ENCODE measurements at places on chromosomes 3 and 15.
A peak's percentile ranks its signal among the peaks of the same experiment; 100 is the strongest.

GRCh38 chr3:147538034-147538433 lies 128.9 kb downstream of the ZIC1 start:
- no peak for DNase-seq

- no peak for DNase-seq
Observed at GRCh38 chr3:62057339-62058047, 315.9 kb downstream of the FEZF2 start.

GRCh38 chr3:156413293-156413892 lies 141.5 kb downstream of the SSR3 start:
- DNase-seq: no peak

DNA sequence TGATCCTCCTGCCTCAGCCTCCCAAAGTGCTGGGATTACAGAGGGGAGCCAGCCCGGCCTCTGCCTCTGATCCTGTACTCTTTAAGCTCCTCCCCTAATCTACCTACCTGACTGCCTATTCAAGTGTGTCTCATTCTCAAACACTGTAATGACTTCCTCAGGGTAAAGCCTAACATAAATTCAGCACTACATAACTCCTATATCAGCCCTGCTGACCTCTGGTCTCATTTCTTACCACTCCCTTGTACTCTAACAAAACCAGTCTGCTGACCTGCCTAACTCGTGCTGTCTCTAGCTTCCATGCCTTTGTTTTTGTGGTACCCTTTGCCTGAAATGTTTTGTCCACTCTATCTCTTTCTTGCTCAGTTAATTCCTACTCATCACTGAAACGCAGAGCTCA lies 172.1 kb upstream of the IL12A start:
- DNase-seq: no peak

- DNase-seq: no peak
Observed at GRCh38 chr3:180762866-180763265, 83.6 kb upstream of the CCDC39 start.

DNA sequence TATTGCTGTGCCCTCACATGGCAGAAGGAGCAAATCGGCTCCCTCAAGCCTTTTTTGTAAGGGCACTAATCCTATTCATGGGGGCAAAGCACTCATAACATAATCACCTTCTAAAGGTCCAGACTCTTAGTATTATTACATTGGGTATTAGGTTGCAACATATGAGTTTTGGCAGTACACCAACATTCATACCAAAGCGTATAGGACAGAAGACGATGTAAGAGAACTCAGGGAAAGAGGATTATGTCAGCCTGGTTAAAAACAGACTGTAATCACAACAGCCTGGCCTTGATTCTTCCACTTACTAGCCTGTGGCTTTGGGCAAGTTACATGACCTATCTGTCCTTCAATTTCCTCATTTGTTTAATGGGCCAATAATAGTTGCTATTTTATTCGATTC lies 828.5 kb upstream of the NECTIN3 start:
- DNase-seq: no peak

DNA sequence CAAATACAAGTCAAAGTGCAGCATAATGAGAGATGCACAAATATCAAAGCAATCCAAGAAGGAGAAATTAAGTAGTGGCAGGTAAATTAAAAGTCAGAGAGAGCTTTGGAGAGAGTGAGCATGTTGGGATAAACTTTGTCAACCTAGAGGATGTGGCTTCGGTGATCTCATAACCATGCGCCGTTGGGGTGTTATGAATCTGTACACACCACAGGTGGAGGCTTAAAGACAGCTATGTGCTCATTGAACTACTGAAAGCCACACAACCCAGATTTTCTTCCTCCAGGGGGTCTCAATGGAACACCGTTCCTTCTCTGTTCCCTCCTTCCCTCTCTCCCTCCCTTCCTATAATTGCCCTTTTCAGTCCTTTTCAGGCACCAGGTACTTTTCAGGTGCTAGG lies 52.0 kb downstream of the SUCNR1 start:
- no peak for DNase-seq

GRCh38 chr15:99764522-99764921 lies 31.3 kb upstream of the LYSMD4 start:
- DNase-seq: no peak

DNA sequence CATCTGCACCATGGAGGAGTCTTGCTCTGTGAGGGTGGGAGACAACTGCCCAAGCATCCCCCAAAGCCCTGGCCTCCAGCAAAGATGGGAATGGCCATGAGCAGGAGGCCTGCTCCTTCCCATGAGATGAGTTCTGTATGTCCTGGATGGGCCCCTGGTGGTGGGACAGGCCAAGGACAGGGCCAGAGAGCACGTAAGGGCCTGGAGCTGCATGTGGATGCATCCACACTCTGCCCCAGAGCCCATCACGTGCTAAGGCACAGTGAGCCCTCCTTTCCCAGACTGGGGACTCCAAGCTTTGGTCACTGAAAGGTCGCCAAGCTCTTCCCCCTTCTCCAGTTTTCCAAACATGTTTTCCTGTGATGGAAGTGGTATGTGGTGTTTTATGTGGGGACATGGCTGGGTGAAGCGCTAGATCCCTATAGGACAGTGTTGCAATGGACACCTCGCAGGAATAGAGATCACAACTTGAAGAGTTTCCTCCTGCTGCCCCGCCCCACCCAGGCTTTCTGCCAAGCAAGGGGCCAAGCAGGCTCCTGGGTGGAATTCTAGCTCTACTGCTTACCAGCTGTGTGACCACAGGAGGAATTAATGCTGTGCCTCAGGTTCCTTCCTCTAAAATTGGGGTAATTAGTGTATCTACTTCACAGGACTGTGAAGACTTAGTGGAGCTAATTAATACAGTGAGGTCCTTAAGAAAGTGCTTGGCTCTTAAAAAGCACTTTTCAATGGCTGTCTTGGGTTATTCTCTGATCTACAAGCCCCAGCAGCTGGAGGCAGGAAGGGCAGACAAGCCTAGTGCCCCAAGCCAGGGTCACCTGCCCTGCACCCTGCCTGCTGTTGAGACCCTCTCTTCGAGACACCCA lies 106.4 kb upstream of the RPL32 start:
- no peak for DNase-seq

DNA sequence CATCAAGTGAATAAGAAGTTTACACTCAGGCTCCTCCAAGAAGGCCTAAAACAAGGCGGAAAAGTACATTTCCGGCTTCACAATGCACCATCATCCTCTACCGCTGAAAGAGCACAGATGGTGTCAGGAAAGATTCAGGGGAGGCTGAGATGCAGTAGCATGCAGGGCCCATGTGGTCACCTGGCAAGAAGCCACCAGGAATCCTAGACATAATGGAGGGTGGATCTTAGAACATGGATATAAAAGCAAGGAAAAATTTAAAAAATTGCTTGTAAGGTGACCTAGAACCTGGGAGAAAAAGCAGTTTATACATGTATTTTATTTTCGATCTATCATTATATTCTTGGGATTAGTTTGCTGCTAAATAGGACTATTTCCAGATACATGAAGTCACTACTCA lies 21.9 kb upstream of the OTOL1 start:
- no peak for DNase-seq

DNA sequence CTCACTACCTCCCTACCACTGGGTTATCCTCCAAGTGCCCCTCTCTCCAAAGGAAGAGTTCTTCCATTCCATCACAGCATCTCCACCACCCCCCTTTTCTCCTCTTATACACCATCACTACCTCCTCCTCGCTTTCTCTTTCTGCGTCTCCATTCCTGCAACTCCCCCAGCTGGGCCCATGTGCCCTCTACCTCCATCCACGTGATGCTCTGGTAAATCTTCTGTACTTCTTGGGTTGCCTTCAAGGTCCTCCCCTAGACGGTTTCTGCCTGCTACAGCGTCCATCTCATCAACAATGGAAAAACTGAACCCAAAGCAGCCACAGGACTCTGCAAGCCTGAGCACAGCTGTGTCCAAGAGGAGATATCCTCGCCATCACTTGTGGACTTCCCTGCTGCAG lies 129.5 kb upstream of the SLCO3A1 start:
- no peak for DNase-seq

DNA sequence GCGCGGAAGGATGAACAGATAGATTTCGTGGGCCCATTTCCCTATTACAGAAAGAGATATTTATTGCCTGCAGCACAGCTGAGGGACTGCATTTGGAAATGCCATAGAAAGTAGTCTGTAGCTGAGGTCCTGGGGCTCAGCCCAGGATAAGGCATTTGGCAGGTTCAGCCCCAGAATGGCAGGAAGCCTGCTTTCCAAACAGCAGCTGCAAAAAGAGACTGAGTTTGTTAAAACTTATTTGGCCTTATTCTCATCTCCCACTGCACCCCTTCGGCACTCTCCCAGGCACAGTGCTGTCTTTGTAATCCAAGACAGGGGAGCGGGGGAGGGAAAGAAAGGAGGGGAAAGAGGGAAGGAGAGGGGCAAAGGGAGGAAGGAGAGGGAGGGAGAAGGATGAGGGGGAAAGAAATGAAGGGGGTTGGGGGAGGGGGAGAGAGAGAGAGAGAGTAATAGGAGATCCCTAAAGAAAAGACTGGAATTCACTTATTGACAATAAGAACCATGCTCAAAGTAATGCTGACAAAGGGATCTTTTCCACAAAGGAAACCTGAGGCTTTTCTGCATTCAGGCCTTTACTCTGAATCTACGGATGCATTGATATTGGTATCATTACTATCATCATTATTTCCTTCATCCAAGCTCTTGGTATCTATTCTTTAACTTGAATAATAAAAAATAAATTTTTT lies 94.0 kb upstream of the LRRN1 start:
- DNase-seq: no peak

- DNase-seq: no peak
Observed at GRCh38 chr15:85742186-85742821, 52.4 kb downstream of the KLHL25 start.

- DNase-seq: no peak
Observed at GRCh38 chr15:49238342-49238741, 68.3 kb downstream of the GALK2 start.

- no peak for DNase-seq
Observed at GRCh38 chr15:40097968-40098476, 10.7 kb downstream of the BMF start.

DNA sequence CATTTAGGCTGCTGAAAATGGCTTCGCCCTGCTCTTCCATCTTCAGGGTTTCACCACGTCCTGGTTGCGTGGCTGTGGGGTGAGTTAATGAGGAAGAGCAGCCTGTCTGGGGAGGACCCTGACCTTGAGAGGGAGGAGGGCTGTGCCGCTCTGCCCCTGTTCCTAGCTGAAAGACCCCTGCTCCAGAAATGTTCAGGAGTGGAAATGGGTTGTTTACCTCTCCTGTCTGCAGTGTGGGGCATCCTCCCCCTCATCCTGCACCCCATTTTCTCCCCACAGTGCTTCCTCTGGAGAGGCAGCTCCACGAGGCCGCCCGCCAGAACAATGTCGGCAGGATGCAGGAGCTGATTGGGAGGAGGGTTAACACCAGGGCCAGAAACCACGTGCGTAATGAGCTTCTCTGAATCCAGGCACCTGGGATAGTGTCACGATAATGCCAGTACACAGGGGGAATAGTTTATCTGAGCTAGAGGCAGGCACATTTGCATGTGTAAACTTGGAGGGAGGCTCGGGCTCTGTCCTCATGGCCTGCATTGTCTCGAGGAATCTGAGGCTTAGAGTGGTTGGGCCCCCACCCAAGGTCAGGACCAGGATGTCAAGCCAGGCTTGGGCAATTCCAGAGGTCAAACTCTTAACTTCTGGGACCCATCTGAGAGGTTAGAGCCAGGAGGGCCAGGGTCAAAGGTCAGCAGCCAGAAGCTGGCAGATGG lies 4.0 kb downstream of the ANKDD1A start:
- DNase-seq: no peak

GRCh38 chr3:192816351-192816750 lies 89.0 kb upstream of the FGF12 start:
- DNase-seq: no peak

GRCh38 chr3:62567097-62568021 lies 194.0 kb upstream of the FEZF2 start:
- no peak for DNase-seq

DNA sequence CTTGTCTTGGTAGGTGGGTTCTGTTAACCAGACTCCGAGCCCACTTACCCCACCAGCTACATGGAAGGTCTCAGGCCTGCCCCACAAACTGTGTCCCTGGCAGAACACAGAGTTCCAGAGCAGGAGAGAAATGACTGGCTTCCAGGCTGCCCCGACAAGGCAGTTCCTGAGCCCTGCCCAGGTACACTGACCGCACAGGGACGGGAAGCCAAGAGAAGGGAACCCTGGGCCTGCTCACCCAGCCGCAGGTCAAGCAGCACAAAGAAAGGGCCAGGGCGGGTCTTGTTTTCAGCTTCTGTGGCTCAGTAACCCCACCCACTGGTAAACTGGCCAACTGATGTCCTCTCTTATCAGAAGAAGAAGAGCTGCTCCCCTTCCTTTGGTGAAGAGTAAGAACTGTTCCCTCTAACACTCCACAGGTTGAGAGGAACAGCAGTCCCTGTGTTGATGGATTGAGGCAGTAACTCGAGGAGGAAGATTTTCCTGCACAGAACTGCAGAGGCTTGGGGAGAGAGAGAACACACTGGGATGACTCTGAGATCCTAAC lies 68.4 kb downstream of the CRTC3 start:
- DNase-seq: no peak

- no peak for DNase-seq
Observed at GRCh38 chr3:55030938-55031337, 103.1 kb upstream of the LRTM1 start.

- no peak for DNase-seq
Observed at GRCh38 chr15:27871902-27872260, 227.2 kb downstream of the OCA2 start.

DNA sequence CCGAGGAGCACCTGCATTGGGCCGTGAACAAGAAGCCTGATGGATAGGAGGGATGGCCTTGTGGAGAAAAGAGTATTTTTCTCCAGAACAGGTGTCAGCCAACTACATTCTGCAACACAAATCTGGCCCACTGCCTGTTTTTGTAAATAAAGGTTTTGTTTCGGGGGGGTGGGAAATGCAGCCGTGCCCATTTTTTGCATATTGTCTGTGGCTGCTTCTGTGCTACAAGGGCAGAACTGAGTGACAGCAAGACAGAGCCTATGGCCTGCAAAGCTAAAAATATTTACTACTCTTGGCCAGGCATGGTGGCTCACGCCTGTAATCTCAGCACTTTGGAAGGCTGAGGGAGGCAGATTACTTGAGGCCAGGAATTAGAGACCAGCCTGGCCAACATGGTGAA lies 95.9 kb upstream of the AKAP13 start:
- DNase-seq: no peak

GRCh38 chr3:188437926-188438325 lies 284.0 kb downstream of the LPP start:
- DNase-seq: no peak

DNA sequence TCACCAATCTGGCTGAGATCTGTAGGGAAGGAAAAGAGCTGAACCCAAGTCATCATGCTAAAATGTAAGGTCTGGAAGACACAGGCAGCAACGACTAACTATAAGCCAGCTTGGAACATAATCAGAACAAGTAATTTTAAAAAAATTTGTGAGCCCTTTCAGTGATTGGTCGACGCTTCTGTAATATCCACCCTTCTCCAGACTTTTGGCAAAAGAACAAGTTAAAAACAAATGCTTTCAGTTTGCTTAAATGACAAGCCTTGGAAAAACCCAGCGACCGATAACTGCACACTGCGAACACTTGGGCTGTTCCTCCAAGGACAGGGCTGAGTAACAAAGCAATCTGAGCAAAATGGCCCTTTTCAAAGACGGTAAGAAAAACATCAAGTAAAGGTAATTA lies 49.6 kb downstream of the PCSK6 start:
- no peak for DNase-seq

GRCh38 chr15:99435877-99436541 lies 129.8 kb upstream of the MEF2A start:
- no peak for DNase-seq

GRCh38 chr15:52153900-52154895 lies 37.0 kb downstream of the GNB5 start:
- no peak for DNase-seq

GRCh38 chr3:66303491-66303901 lies 82.7 kb downstream of the SLC25A26 start:
- peak; percentile 13 for DNase-seq
